ENCODE measurements at places on chromosomes 5 and 9.

- peak; percentile 45 for DNase-seq
Measured at GRCh38 chr5:137344723-137345322, 154.3 kb downstream of the SPOCK1 start.

DNA sequence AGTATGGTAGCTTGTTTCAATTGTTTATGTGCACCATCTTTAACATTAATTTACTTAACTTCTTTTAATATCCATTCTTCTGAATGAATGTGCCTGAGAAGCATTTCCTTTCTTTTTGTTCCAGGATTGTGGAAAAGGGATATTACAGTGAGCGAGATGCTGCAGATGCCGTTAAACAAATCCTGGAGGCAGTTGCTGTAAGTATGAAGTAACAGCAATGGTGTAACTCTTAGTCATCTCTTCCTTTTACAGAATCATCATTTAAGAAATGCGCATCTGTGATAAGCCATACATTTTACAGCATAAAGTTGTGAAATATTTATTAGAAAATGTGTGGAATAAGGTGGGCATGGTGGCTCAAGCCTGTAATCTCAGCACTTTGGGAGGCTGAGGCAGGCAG, 117.7 kb downstream of the STARD4 start:
- DNase-seq = no peak

DNA sequence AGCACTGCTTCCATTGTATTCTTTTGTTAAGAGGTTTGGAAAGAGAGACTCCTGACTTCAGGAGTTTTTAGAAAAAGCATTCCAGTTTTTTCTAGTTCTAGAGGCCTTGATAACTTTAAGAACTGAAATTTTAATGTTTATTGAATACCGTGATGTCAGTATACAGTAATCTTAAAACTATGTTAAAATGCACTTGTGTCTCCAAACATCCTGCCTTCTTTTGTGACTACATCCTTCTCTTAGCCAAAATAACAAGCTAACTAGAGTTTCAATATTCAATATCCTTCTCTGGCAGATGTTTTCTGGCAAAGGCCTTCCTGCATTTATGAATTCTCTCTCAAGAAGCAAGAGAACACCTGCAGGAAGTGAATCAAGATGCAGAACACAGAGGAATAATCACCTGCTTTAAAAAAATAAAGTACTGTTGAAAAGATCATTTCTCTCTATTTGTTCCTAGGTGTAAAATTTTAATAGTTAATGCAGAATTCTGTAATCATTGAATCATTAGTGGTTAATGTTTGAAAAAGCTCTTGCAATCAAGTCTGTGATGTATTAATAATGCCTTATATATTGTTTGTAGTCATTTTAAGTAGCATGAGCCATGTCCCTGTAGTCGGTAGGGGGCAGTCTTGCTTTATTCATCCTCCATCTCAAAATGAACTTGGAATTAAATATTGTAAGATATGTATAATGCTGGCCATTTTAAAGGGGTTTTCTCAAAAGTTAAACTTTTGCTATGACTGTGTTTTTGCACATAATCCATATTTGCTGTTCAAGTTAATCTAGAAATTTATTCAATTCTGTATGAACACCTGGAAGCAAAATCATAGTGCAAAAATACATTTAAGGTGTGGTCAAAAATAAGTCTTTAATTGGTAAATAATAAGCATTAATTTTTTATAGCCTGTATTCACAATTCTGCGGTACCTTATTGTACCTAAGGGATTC, 43.1 kb downstream of the NDFIP1 start:
- DNase-seq = peak; percentile 86

- no peak for DNase-seq
Measured at GRCh38 chr5:93281980-93282772, 298.8 kb downstream of the NR2F1-AS1 start.

DNA sequence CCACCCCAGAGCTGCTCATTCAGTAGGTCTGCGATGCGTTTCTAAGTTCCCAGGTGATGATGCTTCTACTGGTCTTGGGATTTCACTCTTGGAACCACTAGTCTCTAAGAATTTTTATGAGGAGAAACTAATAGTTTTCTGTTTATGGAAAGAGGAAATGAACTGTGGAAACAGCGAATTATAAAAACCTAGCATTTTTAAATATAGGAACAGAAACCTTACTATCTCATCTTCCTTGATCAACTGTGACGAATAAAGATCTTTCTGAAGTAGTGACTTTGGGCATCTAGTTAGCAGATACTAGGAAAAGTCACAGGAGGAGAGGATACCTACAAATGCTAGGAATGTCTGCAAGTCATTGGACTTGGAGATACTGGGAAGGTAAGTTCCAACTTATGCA, 376.8 kb upstream of the RFX3 start:
- DNase-seq = no peak

DNA sequence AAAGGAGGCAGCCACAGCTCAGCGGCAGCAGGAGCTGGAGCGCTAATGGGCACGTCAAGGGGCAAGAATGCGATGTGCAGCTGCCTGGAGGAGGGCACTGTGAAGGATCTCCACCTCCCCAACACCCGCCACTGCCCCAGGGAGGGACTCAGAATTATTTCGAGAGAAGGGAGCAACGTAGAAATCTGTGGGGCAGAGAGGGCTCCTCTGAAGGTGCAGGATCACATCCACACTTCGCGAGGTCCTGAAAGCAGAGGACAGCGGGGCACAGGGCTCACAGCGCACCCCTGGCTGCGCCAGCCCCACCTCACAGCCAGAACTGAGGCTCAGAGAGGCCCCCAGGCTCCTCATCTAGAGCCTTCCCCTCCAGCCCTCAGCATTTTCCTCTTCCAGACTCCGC, 7.9 kb downstream of the COL23A1 start:
- DNase-seq = no peak

- no peak for DNase-seq
Measured at GRCh38 chr9:2425676-2426075, 195.9 kb upstream of the VLDLR start.

- DNase-seq = peak; percentile 73
Measured at GRCh38 chr9:133420392-133420827, 1.8 kb upstream of the ADAMTS13 start.

DNA sequence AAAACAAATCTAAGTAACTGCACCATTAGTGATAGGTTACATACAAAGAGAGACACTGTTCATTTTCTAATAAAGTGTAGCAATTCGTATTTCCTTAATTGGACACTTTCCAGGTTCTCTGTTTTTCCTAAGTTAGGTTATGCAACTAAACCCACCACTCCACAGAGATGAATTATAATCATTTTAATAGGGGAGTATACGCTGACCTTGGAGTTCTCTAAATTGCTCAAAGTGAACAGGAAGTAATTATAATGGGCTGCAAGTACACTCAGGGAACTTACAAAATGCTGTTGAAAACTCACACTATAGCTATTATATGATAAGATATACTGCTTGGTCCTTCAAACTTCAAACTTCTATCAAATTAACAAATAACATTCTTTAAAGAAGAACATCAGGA, 18.2 kb upstream of the ADCY2 start:
- DNase-seq = peak; percentile 14

DNA sequence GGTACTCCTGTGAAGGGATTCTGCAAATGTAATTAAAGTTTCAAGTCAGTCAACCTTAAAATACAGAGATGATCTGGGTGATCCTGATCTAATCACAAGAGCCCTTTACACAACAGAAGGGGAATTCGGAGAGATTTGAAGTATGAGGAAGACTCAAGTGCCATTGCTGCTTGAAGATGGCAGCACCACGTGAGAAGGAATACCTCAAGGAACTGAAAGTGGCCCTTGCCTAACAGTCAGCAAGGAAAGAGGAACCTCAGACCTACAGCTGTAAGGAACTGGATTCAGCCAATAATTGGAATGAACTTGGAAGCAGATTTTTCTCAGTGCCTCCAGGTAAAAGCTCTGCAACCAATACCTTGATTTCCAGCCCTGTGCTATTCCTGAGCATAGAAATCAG, 87.4 kb downstream of the THBS4 start:
- peak; percentile 35 for DNase-seq

DNA sequence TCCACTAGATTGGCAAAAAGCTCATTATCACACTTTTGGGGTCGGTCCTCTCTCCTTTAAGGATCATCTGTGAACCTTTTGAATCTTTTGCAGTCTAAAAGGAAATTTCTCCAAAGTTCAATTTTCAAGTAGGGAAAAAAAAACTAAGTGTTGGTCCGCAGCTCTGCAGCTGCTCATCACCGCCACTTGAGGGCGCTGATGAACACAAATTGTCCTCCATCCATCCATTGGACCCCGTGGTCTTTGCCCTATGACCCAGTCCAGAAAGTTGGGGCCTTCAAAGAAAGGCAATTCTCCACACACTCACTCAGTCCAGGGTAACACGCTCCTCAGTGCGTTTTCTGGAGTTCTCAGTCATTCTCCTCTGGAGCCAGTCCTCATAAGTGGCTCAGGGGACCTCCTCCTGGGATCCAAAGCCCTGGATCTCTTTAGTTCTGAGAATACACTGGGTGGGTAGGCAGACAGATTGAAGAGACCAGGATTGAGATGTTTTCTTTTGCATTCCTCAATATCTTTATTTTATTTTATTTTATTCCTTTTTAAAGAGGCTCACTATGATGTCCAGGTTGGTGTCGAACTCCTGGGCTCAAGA, 63.6 kb upstream of the SLC28A3 start:
- DNase-seq = peak; percentile 11

DNA sequence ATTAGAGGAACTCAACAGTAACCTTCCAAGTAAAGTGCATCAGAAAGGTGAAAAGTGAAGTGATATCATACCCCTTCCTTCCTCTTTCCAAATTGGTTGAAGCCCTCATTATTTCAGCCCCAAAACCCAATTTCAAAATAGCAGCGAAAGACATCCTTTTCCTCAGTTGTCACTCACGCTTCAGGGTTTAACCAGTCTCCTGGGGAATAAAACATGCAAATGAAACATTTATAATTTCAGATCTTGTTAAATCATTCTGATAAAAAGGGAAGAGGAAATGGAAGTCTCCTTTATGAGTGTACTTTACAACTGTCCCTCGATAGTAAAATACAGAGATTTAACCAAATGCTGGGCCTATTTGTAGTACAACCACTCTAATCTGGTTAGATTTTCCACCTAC, 22.5 kb downstream of the TRPM6 start:
- no peak for DNase-seq

GRCh38 chr9:34564617-34565016, 24.9 kb downstream of the CNTFR start:
- DNase-seq = no peak

Data from common myeloid progenitor, CD34-positive (primary cell).